ENCODE measurements at places on chromosomes 4 and X. TPM values are rescaled to one million over a fixed set of nuclear protein-coding genes. Genes with fewer than 3 reads are reported as not detected.
A peak's percentile ranks its signal among the peaks of the same experiment; 100 is the strongest.

Gene OTC
- not detected for total RNA-seq

Gene ZFP42
- not detected for total RNA-seq

Gene CFAP47
- not detected for total RNA-seq

Gene POU3F4
- total RNA-seq = not detected

Gene PDLIM5
- 22.2 TPM for total RNA-seq

Gene NAP1L2
- total RNA-seq = 2.5 TPM

Gene FDCSP
- not detected for total RNA-seq

Gene F8
- total RNA-seq = 4.6 TPM

DNA sequence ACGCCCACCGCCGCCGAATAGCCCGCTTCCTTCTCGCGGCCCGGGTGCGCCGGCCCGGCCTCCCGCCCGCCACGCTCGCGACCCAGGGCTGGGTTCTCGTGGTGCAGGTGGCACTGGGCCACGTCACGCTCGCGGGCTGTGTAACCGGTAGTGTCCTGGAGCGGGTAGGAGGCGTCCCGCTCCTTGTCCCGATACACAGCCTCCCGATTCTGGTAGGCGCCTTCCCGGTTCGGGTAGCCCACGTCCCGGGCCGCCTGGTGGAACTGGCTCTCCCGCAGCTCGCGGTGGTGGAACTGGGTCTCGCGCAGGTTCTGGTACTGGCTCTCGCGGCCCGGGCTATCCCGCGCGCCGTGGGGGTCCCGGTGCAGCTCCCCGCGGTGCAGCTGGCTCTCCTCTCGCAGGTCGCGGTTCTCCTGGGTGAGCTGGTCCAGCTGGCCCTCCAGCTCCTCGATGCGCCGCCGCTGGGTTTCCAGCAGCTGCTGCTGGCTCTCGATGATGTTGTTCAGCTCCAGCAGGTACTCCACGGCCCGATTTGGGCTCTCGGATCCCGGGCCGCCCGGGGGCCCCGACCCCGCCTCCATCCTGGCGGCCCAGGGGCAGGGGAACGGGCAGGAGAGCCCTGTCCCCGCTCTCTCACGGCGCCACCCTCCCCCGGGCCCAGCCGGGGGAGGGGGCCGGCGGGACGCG is 39.3 kb upstream of the IQSEC2 start:
- DNase-seq = peak; percentile 33
- no peak overlapping the region for H3K4me3 ChIP-seq
- H3K36me3 ChIP-seq = no peaks in the 10 kb centered on the region
- H3K27me3 ChIP-seq = peaks cover 44% of the 10 kb centered on the region
- peaks cover 13% of the 10 kb centered on the region for H3K4me1 ChIP-seq
- H3K27ac ChIP-seq = no peak overlapping the region

- H3K36me3 ChIP-seq = no peaks in the 10 kb centered on the region
- DNase-seq = no peak
- H3K27me3 ChIP-seq = no peaks in the 10 kb centered on the region
- no peak overlapping the region for H3K27ac ChIP-seq
Observed at GRCh38 chr4:15253349-15253748, 174.5 kb upstream of the C1QTNF7 start.

DNA sequence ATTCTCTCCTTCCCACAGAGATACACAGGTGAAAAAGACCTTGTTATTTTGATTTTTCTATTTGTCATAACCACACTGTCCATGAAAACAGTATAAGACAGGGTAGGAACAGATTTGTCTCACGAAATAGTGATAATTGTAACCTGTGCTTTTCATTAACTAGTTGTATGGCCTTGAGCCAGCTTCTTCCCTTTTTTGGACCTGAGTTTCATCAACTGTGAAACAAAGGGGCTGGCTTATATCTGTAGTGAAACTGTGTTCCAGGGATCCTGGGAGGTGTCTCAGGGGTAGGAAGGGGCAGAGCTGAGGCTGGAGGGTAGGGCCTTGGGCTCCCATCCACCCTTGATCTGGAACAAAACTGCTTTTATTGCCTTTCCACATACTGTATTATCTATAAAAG is 50.9 kb downstream of the MED28 start:
- H3K36me3 ChIP-seq = no peaks in the 10 kb centered on the region
- H3K4me1 ChIP-seq = peaks cover 1% of the 10 kb centered on the region
- no peak for DNase-seq
- no peak overlapping the region for H3K27ac ChIP-seq

DNA sequence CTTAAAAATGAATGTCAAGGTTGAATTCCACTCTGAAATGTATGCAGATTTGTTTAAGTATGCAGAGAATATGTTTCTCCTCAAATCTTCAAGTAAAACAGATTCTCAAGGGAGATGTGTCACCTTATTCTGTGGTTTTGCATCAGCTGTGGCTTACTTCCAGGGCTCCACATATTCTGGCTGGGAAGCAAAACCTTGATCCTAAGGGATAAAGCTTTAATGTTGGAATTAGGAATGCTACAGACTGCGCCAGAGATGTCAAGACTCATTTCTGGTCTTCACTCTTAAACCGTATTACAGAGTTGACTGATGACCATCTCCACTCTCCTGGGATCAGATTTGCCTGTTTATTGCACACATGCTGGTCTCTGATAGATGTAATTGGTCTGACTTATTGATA is 143.9 kb upstream of the DIPK2B start:
- no peak overlapping the region for H3K27ac ChIP-seq
- no peaks in the 10 kb centered on the region for H3K27me3 ChIP-seq
- H3K4me1 ChIP-seq = no peaks in the 10 kb centered on the region
- no peak for DNase-seq

- H3K27me3 ChIP-seq = peaks cover 41% of the 10 kb centered on the region
- no peak for DNase-seq
- no peak overlapping the region for H3K4me3 ChIP-seq
- no peaks in the 10 kb centered on the region for H3K36me3 ChIP-seq
- no peak overlapping the region for H3K27ac ChIP-seq
- peaks cover 15% of the 10 kb centered on the region for H3K4me1 ChIP-seq
Observed at GRCh38 chr4:95546221-95546620, 2.6 kb downstream of the UNC5C start.

GRCh38 chr4:98673288-98673644 is 14.9 kb upstream of the TSPAN5 start:
- H3K4me3 ChIP-seq = peak overlapping the region; percentile 26
- no peak overlapping the region for H3K27ac ChIP-seq
- no peaks in the 10 kb centered on the region for H3K27me3 ChIP-seq
- no peak for DNase-seq
- H3K36me3 ChIP-seq = no peaks in the 10 kb centered on the region

DNA sequence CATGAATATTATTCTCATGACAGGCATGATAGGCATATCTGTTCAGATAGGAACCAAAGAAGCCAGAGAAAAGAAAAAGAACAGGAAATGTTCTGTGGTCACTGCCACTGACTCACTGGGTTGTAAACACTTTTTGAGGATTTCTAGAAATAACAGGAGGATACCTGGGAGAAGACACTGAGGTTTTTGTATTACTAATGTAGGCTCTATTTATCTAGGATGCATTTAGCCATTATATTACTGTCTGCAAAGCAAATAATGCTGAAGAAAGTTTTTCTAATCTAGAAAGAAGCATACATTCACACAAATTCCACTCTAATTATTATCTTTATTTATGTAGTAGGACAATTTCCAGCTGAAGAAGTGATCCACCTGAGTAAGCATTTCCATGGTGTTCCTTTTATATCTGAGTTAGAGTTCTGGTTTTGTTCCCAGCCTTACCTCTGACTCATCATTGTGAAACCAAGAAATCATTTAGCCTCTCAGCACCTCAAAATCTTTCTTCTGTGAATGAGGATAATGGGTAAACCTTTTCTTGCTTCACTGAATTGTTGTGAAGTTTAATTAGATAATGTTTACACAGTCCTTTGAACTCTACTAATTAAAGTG is 40.2 kb upstream of the EPGN start:
- no peak overlapping the region for H3K27ac ChIP-seq
- peaks cover 1% of the 10 kb centered on the region for H3K36me3 ChIP-seq
- DNase-seq = no peak
- H3K4me1 ChIP-seq = peaks cover 3% of the 10 kb centered on the region

DNA sequence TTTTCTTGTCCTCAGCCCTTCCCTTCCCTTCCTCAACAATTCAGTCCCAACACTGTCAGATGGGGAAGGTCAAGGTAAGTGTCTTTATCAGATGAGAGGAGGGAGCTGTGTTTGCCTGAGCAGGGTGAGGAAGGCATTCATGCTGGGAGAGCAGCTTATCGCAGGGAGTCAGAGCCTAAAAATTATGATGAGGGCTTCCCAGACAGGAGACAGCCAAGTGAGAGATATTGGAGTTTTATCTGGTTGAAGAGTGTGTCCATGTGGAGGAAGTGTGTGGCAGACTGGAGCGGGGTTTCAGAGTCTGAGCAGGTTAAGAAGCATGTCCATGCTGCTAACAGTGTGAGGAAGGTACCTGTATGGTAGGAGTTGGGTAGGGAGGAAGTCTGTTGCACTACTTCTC is 18.4 kb downstream of the BEX4 start:
- H3K36me3 ChIP-seq = no peaks in the 10 kb centered on the region
- H3K27me3 ChIP-seq = no peaks in the 10 kb centered on the region
- no peaks in the 10 kb centered on the region for H3K4me1 ChIP-seq
- no peak overlapping the region for H3K4me3 ChIP-seq

Measured in activated naive CD4-positive, alpha-beta T cell treated with anti-CD3 and anti-CD28 coated beads for 36 hours (primary cell).